ENCODE measurements at places on chromosomes 1 and 21.
A peak's percentile ranks its signal among the peaks of the same experiment; 100 is the strongest.

DNA sequence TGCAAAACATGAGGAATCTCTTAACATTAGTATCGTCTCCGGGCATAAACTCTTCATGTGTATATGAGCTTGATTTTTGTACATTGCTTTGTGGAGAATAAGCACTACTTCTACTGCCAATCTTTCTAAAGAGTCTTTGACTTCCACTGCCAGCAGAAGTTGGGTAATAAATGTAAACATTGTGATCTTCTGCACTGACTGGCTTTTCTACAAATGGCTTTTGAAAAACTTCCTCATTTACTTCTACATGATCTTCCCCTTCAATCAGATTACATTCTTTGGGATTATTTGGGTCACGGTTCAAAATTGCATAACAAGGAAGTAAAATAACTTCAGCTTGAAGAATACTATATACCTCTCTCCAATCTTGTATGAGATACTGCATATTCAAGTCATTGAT, 30.4 kb upstream of the SLC44A5 start:
- DNase-seq, result no peak

DNA sequence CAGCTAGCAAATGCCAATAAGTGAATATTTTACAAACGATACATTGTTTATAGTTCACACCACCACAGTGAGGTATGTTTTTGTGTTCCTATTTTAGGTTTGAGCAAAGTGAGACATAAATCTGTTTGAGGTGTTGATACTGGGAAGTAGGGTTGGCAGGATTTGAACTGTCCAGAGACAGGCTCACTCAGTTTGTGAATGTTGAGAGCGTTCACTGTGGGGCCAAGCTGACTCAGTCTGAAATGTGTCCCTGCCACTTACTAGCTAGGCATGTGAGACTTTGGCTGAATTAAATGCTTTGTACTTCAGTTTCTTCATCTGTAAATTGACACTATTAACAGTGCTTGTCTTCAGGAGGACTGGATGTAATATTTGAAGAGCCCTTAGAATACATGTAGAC, 35.1 kb downstream of the DIRAS3 start:
- DNase-seq, result no peak

DNA sequence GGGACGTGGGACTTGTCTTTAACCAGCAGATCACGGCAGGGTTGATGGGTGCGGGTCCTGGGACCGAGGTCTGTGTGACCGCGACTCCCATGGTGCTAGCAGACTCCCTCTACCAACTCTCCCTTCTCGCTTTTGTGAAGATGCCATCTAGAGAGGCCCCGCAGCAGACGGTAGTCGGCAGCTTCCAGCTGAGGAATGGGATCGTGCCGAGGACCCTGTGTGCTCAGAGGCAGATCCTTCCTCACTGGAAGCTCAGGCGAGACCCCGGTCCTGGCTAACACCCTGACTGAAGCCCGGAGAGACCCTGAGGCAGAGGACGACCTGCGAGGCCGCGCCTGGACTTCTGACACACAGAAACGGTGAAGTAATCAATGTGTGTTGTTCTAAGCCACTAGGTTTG, 12.5 kb upstream of the SPATC1L start:
- DNase-seq, result no peak

DNA sequence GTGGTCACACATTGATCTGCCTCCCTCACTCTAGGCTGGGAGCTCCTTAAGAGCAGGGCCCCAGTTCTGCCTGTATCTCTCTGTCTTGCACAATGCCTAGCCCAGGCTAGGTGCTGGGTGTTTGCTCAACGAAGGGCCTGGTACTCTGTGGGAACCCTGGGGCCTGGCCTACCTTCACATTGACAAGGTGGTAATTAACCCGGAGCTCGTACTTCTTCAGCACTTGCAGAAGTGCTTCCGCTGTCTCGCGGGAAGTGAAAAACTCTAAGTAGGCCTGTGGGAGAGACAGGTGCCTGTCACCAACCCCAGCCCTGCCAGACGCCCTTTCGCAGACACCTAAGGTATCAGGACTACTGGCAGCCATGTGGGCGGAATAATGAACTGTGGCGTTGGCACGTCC, 13.7 kb downstream of the MTHFR start:
- DNase-seq, result no peak

DNA sequence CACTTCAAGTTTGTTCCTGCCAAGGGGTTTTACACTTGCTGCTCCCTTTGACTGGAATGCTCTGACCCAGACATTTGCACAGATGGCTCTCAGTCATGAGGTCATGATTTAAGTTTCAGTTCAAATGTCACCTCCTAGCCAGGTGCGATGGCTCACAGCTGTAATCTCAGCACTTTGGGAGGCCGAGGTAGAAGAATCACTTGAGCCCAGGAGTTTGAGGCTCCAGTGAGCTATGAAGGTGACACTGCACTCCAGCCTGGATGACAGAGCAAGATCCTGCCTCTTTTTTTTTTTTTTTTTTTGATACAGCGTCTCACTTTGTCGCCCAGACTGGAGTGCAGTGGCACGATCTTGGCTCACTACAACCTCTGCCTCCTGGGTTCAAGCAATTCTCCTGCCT, 4.5 kb upstream of the ZMYM4 start:
- no peak for DNase-seq

GRCh38 chr21:38129711-38130110, 127.1 kb upstream of the KCNJ15 start:
- peak; percentile 51 for DNase-seq

DNA sequence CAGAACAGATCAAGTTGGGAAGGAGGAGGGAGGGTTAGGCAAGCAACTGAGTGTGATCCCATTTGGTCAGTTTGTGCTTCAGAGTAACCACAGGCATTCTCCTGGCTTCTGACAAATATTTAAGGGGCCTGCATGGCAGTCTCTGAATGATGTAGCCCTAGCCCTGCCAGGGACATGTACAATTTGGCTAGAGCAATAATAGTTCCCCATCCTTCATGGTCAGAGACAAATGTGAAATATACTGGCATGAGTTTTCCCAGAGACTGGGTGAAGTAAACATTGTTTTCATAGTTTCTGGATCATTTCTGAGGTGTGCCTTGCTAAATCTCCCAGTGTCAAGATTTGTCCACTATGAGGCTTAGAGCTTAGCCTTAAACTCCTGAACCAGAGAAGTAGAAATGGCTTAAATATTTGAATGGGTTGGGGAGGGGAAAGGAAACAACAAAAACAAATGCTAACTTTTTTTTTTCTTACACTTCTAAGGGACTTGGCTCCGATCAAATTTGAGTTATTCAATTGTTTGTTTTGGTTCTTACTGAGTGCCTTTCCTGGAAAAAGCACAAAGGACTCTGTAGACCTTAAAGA, 42.0 kb upstream of the UBE2U start:
- DNase-seq, result no peak

- DNase-seq, result peak; percentile 10
Measured at GRCh38 chr1:22275626-22276395, 132.9 kb upstream of the WNT4 start.

Data from NCI-H748 treated with DMSO at 0.1 percent for 48 hours (cell line).